ENCODE measurements at places on chromosomes 7 and 10.
A peak's percentile ranks its signal among the peaks of the same experiment; 100 is the strongest.

DNA sequence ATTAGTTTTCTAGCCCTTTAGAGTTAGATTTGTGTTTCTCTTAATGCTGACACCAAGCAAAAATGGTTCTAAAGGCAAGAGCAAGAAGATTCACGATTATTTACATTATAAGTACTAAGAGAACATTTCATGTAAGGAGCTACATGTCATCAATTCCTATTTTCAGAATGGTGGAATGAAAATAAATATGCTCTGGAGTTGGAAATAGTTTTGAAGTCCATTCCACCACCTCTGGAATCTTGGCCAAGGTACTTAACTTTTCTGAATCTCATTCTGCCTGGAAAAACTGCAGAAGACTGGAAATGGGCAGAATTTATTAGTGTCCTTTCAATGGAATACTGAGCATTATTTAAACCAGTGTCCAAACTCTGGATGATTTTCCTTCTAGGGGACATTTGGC, 125.1 kb upstream of the RAB11FIP2 start:
- DNase-seq = no peak

GRCh38 chr7:43954524-43955228, 28.4 kb downstream of the UBE2D4 start:
- DNase-seq = peak; percentile 74

DNA sequence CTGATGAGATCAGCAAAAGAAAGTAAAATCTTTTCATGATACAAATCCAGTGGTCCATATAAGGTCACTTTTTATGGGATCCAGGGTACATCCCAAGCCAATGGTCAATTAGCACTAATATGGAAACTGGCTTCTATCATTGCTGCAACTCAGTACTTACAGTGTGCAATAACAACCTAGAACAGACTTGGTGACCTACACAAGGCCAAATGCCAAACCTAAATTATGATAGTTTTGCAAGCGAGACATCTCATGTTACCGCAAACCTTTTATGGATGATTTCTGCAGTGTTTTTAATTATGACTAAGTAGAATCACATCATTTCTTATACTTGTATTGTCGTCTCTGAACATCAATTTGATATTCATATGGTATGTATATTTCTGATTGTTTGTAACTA, 583.5 kb upstream of the SEMA3D start:
- DNase-seq = no peak

DNA sequence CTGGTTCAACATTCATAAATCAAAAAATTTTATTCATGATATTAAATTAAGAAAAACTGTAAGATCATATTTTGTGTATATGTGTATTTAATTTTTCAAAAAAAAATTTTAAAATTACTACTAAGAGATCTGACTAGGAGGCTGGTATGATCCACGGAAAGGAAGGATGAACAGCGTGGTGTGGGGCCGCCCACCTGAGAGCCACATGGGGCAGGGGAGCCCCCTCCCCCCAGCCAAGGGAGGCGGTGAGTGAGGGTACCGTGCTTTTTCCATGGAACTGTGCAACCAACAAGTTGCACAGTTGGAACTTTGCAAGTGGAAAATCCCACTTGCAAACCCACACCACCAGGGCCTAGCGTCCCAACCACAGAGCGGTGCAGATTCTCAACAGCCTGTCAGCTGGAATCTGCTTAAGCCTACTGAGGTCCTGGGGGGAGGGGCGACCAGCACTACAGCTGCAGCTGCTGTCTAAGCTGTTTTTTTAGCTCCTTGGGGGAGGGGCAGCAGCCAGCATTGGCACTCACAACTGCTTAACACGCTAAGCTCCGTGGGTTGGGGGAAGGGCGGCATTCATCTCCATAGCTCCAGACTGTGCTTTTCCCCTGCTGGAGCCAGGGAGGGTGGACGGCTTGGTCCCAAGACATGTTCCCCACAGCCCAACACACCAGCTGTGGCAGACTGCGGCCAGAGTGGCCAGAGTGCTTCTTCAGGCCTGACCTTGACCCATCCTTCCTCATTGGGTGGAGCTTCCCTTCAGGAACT, 94.2 kb upstream of the IGFBP3 start:
- no peak for DNase-seq

GRCh38 chr10:90860790-90861189, 3.0 kb upstream of the HTR7 start:
- no peak for DNase-seq

DNA sequence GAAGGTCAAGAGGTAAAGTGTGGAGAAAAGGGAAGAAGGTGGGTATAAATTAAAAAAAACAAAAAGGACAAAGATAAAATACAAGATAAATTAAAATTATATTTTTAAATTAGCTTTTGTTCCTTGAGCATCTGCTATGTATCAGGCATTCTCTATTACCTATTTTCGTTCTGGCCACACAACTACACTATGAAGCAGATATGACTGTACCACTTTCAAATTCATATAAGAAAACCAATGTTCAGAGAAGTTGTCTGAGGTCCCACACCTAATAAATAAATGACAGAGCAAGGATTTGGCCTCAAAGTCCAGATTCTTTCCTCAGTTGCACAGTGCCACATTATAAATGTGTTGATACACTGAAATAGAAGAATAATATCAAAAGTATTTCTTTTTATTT, 103.8 kb upstream of the PCDH15 start:
- DNase-seq = no peak

- DNase-seq = peak; percentile 95
Measured at GRCh38 chr7:2821161-2821841, 22.8 kb downstream of the GNA12 start.

- no peak for DNase-seq
Measured at GRCh38 chr10:122376364-122376961, 2.0 kb downstream of the PLEKHA1 start.
